ENCODE measurements at places on chromosomes 1 and 21.

DNA sequence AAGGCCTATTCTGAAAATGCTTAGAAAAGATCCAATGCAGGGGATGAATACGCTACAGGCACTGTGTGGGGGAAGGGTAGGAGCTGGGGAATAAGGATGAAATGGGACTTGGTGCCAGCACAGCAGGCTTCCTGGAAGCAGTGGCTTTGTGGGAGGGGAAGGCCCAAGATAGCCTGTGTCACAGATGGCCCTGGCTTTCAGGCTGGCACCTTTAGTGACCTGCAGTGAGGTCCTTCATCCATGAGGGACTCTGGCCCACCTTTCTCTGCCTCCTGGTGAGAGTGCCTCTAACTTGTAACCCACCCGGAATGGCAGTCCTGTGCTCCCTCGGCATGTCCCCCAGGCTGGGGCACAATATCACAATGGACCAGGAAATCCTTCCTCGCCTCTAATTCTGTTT is 919 bp downstream of the CHI3L1 start:
- no peak for DNase-seq

DNA sequence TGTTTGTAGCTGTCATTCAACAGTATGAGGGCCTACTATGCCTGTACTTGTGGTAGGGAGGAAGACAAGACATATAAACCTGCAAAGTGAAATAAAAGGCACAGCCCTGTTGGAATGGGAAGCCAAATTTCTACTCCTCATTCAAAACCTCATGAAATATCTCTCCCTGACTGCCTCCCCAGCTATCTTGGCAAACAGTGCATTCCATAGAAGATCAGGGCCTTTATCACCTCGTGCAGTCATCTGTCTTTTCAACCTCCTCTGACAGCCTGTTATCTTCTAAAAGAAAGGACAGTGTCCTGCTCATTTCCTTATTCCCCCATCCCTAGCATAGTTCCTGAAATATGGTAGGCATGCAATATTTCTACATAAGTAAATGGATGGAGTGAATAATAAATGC is 71.0 kb downstream of the SH3GLB1 start:
- no peak for DNase-seq

DNA sequence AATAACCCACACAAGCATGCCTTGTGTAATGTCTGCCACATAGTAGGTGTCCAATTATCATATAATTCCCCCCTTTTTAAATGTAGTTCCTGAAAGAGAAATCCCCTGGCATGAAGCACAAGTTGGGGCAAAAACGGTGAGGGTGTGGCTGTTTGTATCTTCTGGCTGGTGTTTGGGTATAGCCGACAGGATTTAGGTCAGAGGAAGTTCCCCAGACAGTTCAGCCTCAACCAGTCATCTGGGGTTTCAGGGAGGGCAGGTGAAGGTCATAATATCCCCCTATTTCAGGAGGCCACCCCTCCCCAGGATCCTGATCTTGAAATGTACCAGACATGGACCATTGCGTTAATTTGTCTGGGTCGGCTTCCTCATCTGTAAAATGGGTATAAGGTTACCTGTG is 29.1 kb upstream of the JUN start:
- no peak for DNase-seq

GRCh38 chr21:26489781-26490180 is 83.3 kb downstream of the CYYR1 start:
- DNase-seq, result no peak

DNA sequence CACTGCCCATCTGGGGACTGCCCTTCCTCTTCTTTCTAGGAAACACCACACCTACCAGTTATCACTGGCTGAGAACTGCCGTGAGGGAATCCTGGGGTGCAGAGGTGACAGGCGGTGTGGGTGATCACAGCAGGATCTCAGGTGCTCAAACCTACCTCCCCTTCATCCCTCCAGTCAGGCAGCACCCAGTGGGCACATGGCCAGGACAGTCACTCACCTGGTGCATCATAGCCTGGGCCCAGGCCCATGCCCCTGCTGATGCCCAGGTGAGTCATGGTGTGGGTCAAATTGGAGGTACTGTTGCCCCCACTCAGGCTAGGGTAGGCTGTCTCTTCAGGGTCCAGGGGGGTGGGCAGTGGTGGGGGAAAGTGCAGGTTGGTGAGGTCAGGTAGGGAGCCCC is 5.3 kb upstream of the DENND4B start:
- DNase-seq, result no peak

DNA sequence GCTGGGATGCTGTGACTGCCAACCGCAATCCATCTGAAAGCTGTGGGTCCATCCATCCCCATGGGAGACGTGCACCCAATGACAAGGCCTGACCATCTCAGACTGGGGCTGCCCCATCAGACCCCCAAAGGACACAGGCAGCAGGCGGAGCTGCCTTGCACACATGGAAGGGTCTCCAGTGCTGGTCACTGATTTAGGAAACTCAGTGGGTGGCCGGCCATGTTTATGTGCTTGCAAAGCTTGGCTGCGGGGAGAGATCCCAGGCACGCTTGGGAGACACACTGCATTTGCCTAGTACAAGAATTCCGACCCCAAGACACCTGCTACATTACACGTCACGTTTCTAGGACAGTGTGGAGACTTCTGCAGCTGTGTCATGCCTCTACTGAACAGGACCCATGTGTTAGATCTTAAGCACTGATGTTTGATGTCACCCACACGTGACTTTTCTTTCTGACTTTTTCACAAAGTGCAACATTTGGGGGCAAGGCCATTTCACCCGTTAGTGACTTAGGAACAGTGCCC is 181.4 kb downstream of the CLIC6 start:
- DNase-seq, result no peak

DNA sequence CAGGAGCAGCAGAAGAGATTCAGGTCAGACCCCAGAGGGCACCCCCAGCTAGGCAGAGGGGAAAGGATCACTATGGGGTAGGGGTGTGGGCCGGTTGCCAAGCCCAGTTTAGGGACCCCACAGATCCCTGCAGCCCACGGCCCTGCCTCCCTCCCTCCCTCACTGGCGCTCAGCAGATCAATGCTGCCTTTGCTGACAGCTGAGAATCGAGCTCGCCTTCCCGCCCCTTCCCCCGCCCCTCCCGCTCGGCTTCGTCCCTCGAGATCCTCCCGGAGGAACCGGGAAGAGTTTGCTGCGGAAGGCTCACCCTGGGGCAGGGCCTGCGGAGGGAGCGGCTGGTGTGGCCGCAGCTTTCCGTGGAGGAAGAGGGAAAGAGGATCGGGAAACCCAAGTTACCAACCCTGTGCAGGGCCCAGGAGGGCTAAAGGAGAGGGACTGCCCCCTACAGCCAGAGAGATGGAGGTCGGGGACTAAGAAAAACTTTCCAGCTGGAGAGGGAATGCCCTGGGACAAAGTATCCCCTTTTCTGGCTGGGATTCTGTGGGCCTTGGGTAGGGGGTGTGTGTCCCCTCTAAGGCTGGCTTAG is 1.1 kb upstream of the KCNQ4 start:
- no peak for DNase-seq

DNA sequence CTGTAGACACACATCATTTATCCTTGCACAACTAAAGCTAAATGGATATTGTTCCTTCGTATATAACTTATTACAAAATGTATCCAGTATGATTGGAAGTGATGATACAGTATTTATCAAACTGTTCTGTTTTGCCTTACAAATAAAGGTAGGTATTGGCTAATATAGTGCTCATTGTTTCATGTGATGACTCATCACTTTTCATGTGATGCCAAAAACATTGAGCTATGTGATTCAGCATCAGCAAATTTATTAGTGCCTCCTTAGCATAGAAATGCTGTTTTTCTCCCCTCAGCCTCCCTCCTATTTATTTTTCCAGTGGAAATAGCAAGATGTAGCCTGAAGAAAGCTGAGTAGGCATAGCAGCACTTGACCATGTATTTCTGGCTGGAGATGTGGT is 228.6 kb upstream of the LYPLAL1 start:
- DNase-seq, result no peak

DNA sequence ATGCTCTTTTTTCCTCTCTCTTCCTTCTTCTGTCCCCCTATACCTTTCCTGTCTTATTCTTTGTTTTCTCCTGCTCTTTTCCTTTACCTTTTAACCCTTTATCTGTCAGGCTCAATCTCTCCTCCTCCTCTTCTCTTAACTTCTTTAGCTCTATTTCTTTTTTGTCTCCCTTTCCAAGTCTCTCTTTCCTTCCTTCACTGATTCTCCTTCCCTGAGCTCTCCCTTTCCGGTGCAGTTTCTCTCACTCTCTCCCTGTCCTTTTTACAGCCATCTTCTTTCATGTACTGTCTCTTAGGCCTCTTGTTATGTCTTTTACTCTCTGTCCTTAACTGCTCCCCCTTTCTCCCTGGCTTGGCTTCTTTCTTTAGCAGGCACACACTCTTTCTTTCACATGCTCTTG is 12.0 kb downstream of the SLC30A7 start:
- no peak for DNase-seq

DNA sequence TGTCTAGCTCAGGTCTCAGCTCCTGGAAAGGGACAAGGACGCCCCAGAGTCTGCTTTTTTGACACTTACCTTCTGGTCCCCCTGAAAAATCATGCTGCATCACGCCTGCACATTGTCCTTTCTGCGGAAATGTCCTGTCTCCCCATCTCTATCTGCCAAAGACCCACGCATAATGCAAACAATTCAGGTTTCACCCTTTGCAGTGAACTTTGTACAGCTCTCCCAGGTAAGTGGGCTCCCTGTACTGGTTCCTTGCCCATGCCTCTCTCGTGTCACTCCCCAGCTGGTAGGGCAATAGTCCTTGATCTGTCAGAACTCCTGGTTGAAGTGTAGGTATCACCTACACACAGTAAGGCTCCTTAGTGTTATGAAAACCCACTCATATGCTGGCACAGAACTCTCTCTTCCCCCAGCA is 102.9 kb upstream of the IRF2BP2 start:
- no peak for DNase-seq

- no peak for DNase-seq
These were observed 1536.8 kb downstream of the KCNT2 start for GRCh38 chr1:195071461-195071860.

DNA sequence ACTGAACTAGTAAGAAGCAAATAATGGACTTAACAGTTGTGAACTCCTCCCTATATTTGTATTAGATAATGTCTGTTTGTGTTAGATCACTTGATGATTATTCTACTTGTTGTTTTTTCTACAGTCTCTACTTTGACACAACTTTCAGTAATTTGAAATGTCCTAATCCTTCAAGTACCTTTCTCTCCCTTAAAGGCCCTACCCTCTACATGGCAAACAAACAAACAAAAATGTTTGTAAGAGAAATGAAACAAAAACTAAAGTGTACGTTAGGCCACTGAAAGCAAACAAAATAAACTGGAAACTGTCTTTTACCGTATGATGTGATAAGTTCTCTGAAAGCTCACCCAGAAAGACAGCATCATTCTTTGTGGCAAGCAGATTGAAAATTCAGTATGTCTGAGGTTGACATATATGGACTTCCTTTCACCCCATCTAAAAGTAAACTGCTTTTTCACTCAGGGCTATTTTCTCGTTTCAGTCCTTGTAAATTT is 255.9 kb upstream of the SNX7 start:
- no peak for DNase-seq

GRCh38 chr21:38220270-38220737 is 36.5 kb upstream of the KCNJ15 start:
- no peak for DNase-seq

- peak; percentile 77 for DNase-seq
These were observed 3.8 kb upstream of the CA6 start for GRCh38 chr1:8941906-8942305.

GRCh38 chr1:47841356-47841755 is 155.8 kb downstream of the TRABD2B start:
- DNase-seq, result no peak

- DNase-seq, result no peak
These were observed 12.8 kb downstream of the S100A7 start for GRCh38 chr1:153447498-153448170.

DNA sequence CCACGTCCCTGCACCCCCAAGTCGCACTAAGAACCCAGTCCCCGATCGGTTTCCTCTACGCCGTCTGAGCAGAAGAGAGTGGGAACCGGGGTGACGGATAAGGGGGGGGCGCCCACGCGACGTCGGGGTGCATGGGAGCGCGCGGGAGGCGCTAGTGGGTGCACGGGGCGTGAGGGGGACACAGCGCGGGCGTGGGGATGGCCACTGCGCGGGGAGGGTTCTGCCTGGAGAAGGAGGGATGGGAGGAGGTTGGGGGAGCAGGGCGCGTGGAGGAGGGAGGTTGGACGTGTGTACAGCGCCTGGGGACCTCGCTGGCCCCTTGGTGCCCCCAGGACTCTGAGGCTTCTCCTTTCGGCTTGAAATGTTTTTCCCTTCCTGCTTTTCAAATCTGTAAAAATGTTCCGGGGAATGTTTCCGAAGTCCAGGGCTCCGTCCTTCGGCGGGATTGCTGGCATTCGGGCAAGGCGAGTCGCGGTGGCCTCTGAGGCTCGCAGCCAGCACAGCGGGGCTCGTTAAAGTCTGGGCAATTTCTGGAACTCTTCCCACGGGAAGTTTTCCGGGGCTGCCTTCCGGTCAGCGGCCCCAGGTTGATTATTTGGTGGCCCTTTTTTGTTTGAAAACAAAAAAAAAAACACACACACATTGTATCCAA is 13.1 kb downstream of the RNF220 start:
- no peak for DNase-seq

DNA sequence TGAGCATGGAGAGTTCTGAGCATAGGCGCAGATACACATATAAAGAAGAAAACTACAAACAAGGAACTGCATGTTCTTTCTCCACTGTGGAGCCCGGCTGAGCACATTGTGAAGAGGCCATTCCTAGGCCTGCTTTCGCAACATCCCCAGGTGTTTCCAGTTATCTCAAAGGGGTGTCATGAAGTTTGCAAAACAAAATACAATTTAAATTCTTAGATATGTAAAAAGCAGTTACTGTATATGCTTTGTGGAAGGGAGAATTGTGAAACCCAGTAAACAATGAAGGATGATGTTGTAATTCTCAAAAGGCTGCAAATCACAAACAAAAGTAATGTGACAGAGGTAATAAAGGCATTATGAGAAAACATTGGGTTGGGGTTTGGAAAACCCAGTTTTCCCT is 98.6 kb upstream of the ZNF644 start:
- DNase-seq, result no peak

- DNase-seq, result no peak
These were observed 107.6 kb downstream of the PLXNA2 start for GRCh38 chr1:208136459-208137182.

DNA sequence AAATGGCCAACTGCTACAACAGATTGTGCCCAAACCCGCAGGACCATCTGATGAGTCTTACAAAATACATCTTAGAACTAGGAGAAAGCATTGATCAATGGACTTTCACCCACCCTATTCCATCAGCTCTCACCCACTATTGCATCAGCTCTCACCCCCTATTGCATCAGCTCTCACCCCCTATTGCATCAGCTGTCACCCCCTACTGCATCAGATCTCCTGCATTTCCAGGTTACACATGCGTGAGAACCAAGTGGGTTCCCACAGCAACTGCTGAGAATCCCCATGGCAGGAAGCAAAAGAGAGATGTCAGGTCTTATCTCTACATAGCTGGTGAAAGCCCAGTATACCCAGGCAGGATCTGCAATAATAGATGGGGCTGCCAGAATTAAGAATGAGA is 533.5 kb downstream of the LTN1 start:
- no peak for DNase-seq

DNA sequence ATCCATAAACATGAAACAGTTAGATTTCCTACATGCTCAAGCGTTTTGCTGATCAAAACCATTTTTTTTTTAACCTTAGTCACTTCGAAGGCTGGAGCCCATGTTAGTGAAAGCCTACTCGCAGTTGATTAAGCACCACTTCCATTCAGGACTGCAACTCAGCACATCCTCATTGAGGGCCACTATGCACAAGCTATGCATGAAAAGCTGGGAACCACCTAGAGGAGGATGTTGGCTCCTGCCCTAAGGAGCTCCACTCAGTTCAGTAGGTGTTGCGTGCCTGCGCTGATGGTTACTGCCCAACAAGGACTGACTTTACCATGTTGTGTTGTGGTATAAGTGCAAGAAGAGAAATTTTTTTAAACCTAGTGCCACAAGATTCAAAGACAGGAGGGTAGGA is 181.4 kb upstream of the L1TD1 start:
- no peak for DNase-seq

Measured in kidney epithelial cell (primary cell).